ENCODE measurements at places on chromosomes 6 and 20. TPM values are rescaled to one million over a fixed set of nuclear protein-coding genes. Genes with fewer than 3 reads are reported as not detected.

TRERF1 gene
- 4.9 TPM for total RNA-seq

SEMG1 gene
- not detected for total RNA-seq

KHDC1 gene
- 3.9 TPM for total RNA-seq

C6orf15 gene
- total RNA-seq, result not detected

NKX2-4 gene
- not detected for total RNA-seq

SFTA2 gene
- not detected for total RNA-seq

FOXA2 gene
- total RNA-seq, result 17.8 TPM

RGS17 gene
- total RNA-seq, result 8.5 TPM

ESR1 gene
- total RNA-seq, result 0.02 TPM

HCRTR2 gene
- not detected for total RNA-seq

TBC1D32 gene
- total RNA-seq, result 0.88 TPM

SLC22A2 gene
- total RNA-seq, result not detected

MAK gene
- 0.15 TPM for total RNA-seq

TSBP1 gene
- total RNA-seq, result not detected

RALGAPA2 gene
- 1.7 TPM for total RNA-seq

HLA-DQA1 gene
- not detected for total RNA-seq

FOXQ1 gene
- total RNA-seq, result 6.2 TPM

All from A549 treated with GW870086 at 1 μM for 4 hours (cell line).